ENCODE measurements at places on chromosomes 16 and 17.

DNA sequence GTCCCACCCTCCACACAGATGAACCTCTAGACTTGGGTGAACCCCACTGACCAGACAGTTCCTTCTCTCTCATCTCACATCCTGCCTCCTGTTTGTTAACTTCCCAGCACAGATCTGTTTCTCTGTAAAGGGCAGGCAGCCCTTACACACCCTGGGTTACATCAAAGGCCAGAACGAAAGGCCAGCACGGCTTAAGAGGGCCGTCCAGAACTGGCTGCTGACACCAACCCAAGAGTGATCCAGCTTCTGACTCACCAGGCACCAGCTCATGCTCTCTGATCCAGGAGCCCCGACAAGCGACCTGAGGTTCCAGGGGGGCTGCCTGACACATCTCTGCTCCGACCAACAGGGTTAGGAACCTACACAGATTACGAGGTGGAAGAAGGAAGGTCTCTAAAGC is 86.9 kb downstream of the MRM3 start:
- DNase-seq = peak; percentile 90

DNA sequence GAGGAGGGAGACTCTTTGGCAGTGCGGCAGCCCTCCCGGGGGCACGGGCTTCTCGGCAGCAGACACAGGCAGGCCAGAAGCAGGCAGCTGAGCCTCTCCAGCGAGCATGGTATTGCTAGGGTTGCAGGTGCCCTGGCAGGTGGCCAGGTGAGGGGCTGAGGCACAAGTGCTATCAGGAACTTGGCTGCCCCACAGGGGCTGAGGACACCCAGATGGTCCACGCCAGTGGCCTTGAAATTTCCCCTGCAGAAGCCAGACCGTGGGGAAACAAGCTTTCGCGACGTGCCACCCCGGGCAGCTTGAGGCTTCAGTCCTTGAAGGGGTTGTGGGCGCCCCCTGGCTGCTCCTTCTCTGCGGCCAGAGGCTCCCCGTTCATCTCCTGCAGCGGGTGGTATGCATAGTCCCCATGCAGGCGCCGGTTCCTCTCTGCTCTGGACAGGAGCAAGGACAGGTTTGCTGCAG is 8.5 kb downstream of the NAGPA start:
- DNase-seq = peak; percentile 16

GRCh38 chr17:29614349-29615047 is 8.2 kb downstream of the CORO6 start:
- no peak for DNase-seq

GRCh38 chr17:41944943-41945342 is 14.5 kb downstream of the ODAD4 start:
- no peak for DNase-seq

DNA sequence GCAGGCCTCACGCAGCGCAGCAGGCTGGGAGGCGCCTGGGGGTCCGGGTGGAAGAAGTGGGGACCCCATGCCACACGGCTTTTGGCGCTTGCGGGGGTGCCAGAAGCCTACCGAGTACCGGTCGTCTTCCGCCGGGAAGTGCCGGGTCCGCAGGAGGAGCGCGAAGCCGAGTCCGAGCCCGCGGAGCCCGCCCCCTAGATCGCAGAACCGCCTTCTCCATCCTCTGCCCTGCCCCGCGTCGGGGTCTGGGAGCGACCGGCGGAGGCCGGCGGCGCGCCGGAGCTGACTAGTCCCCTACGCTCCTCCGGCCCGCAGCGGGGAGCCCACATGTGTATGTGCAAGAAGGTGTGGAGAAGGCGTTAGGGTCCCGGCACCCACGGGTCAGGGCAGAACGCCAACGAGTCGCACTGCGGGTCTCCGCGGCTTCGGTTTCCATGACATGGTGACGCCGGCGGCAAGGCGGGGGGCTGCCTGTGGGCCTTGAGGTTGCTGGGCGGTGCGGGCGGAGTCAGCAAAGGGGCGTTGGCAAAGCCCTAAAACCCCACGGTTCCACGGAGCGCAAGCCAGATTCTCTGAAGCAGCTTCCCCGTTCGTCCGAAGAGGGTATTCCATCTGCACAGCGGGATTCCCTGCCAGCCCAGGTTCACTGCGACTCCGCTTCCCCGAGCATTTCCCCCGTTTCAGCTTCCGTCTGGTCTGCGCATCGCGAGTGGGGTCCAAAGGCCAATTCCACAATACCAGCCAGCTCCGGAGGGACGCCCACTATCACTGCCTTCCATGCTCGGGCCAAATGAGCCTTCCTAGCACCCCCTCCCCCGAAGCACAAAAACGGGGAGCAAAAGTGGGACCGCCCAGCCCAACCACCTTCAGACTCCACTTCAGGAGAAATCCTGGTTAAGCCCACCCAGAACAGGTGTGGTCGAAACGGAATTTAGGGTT is 2.3 kb upstream of the LHX1 start:
- no peak for DNase-seq

- DNase-seq = no peak
Observed at GRCh38 chr16:85626191-85626981, 13.3 kb downstream of the GSE1 start.

DNA sequence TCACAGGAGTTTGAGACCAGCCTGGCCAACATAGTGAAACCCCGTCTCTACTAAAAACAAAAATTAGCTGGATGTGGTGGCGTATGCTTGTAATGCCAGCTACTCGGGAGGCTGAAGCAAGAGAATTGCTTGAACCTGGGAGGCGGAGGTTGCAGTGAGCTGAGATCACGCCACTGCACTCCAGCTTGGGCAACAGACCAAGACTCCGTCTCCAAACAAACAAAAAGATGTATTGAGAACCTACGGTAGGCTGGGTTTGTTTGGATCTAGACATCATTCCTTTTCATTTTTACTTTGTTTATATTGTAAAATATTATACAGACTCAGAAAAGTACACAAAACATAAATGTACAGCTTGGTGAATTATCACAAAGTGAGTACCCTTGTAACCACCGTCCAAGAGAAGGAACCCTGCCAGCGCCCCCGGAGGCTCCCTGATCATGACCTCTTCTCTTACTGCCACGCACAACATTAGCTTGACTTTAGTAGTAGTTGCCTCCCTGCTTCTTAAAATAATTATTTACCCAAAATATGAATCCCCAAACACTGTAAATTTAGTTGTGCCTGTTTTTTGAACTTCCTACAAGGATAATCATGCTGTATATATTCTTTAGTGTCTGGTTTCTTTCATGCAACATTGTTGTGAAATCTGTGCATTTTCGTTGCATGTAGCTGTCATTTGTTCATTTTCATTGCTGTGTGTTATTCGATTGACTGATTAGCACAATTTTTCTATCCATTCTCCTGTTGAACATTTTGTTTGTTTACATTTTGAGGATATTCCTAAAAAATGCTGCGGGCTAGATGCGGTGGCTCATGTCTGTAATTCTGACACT is 56.5 kb downstream of the KSR1 start:
- no peak for DNase-seq

DNA sequence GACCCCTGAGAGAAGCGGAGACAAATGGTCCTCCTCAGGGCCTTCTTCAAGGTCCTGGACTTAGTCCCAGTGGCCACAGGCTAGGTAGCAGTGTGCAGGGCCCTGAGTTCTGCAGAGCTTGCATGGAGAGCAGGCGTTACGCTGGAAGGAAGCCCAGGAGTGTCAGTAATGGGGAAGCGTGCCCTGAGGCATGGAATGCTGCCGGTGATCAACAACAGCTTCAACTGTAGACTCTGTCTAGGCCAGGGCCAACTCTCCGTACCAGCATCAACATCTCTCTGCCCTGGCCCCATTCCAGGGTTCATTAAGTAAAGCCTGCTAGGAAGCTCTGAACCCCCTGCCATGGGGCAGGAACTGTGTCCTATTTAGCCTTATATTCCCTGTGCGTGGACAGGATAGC is 568 bp upstream of the TNK1 start:
- peak; percentile 27 for DNase-seq

- DNase-seq = no peak
Observed at GRCh38 chr16:17029602-17030350, 441.0 kb downstream of the XYLT1 start.

- no peak for DNase-seq
Observed at GRCh38 chr17:48598736-48599135, 5.2 kb upstream of the HOXB5 start.

- DNase-seq = peak; percentile 88
Observed at GRCh38 chr17:16589097-16589969, 20.3 kb upstream of the ZNF287 start.

DNA sequence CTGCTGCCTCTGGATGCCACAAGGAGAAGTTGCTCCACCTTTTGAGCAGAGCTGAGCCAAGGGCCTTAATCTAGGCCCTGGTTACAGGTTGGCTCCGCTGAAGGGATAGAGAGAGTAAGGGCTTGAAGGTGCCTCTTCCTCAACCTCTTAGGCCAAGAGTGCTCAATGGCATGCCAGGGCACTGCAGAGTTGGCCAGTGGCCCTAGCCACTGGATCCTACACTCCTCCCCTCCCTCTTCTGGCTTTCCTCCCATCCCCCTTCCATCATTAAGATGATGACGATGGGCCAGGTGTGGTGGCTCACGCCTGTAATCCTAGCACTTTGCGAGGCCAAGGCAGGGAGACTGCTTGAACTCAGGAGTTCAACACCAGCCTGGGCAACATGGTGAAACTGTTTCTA is 50.5 kb downstream of the MYO18A start:
- no peak for DNase-seq

- DNase-seq = peak; percentile 51
Observed at GRCh38 chr17:47009759-47010594, 30.9 kb upstream of the RPRML start.

DNA sequence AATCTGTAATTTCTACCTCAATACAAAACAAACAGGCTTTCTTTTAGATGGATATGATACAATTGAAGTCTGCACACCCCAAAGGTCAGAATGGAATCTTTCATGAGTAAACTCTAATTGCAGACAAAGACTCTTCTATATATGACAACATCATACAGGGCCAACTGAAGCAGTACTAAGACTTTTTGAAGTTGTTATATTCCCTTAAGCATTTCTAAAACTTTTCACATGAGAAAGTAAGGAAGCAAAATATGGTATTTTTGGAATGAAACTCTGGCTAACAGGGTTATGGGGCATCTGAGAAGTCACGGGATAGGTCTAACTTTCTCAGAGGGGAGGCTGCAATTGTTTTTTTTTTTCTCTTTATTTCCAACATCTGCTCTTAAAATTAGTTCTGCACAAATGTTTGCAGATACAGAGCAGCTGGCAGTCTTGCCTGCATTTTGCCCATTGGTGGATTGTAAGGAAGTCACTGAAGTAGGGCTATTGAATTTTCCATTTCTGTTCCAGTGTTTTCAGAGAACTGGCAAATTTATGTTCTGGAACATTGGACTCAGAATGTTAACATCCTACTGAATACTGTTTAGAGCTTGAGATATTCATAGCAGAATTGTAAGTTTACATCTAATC is 59.1 kb downstream of the SSH2 start:
- no peak for DNase-seq

DNA sequence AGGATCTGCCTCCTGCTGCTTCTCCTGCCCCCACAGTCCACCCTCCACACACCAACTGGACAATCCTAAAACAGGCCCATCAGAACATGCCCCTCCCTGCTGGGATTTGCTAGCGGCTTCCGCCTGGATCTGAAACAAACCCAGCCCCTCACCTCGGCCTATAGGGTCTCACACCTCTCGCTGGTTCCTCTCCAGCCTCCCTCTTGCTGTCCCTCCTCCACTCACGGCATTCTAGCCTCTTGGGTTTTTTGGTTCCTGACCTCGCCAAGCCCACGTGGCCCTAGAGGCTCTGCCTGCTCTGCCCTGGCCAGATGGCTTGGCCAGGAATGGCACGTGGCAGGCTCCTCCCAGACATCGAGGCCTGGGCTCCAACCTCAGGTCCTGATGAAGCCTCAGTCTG is 15.7 kb upstream of the MTSS2 start:
- DNase-seq = no peak

GRCh38 chr17:20955427-20956323 is 87.1 kb downstream of the USP22 start:
- DNase-seq = peak; percentile 12

DNA sequence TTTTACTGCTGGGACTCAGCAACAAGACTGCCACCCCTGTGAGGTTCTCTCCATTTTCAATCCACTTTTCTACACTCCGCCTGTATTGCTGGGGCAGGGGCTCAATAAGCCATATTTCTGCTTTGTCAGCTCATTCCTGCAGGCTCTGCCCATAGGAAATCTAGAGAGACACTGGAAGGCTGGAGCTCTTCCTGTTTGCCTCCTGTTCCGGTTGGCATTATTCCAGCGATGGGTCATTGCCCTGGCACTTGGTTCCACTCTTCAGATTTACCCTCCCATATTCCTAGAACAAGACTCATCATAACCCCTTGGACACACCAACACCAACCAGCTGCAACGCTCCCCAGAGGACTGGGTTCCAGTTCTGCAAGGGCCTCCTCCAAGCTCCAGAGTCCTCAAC is 210.4 kb downstream of the CA10 start:
- DNase-seq = peak; percentile 44

GRCh38 chr17:9859781-9860180 is 34.1 kb downstream of the GLP2R start:
- DNase-seq = no peak

DNA sequence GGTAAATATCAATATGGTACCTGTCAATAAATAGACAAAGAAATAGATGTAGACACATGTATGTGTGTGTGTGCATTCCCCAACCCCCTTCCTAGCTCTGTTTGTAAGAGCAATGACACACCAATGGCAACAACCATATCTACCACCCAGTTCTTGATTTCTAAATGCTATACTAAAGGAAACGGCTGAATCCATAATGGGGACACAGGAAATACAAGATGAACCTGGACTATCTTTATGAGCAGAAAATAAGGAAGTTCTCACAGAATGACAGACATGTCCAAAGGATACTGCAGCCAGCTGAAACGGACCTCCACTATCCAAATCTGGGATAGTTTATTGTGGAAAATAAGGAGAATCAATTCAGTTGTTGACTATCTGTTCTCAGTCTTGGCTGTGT is 75.3 kb downstream of the MYO1D start:
- DNase-seq = no peak

DNA sequence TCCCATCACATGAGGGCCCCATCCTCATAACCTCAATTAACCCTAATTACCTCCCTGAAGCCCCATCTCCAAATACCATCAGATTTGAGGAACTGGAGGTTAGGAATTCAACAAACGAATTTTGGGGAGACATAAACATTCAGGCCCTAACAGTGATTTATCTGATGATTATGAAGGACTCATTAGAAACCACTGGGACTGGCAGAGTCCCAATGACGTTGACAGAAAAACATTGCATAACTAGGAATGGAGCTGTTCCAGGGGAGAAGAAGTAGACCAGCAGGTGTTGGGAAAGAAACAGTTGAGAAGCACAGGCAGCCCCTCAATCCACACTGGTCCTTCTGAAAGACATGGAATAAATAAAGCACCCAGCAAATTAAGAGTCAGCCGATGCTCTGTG is 282.0 kb downstream of the MAP2K4 start:
- no peak for DNase-seq

Measured in ELR (cell line).